ENCODE measurements at places on chromosomes 7 and 10.

GRCh38 chr7:158590181-158590530 lies 2.5 kb upstream of the PTPRN2 start:
- DNase-seq = no peak

- DNase-seq = no peak
These were observed 39.0 kb downstream of the TFPI2 start for GRCh38 chr7:93851536-93851935.

DNA sequence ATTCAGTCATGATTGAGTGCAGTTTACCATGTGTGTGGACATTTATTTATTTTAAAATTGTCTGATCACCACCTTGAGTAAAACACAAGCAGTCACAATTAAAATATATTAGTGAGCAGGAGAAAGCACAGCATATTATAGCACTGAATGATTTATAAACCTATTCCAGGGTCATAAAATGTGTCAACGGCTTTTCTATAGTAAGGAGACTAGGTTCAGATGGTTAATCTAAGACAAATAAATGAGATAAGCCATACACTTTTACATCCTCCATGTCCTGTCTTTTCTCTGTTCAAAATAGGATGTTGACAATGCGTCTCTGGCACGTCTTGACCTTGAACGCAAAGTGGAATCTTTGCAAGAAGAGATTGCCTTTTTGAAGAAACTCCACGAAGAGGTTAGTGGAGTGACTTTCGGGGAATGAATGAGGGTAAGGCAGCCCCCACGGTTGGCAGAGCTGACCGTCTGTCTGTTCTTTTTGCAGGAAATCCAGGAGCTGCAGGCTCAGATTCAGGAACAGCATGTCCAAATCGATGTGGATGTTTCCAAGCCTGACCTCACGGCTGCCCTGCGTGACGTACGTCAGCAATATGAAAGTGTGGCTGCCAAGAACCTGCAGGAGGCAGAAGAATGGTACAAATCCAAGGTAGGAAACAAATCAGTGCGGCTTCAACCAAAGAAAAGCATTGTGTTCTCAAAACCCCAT lies 5.4 kb downstream of the VIM start:
- DNase-seq = peak; percentile 18

DNA sequence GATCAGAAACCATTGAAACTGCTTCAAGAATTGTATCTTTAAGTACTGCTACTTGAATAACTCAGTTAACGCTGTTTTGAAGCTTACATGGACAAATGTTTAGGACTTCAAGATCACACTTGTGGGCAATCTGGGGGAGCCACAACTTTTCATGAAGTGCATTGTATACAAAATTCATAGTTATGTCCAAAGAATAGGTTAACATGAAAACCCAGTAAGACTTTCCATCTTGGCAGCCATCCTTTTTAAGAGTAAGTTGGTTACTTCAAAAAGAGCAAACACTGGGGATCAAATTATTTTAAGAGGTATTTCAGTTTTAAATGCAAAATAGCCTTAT lies 14.7 kb downstream of the HNRNPA2B1 start:
- DNase-seq = no peak

- DNase-seq = no peak
These were observed 139.5 kb upstream of the CHRM2 start for GRCh38 chr7:136728945-136729344.

DNA sequence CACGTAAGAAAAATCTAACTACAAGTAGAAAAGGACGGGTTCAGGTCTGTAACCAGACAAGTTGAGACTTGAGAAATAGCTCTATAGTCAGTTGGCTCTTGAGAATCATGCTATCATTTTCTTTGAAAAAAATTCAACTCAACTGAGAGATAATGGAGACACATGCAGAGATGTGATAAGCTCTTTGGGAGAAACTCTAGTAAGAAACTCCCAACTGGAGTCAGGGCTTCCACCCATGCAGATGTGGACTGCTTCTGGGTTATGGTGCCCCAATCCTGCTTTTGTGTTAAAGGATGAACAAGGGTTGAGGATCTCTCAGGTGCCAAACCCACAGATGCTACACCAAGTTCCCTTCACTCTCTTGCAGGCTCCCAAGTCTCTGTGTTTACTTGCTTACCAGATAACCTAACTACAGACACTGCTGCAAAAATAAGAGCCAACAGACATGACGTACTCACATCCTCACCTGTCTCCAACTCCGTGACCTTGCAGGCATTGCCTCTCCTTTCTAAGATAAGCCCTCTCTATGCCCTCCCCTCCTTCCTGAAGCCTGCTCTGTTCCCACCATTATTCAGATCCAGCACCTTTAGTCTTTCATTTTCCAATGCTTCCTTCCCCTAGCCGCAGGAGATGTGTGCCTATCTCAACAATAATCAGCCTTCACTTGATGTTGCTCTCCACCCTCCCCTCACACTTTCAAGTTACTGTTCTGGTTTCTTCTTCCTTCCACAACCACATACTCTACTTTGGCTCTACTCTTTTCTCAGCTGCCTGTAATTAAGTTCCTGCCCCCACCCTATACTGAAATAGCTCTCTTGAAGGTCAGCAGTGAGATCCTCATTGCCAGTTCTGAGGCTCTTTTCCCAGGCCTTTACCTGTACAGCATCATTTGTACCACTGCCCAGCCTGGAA lies 130.0 kb downstream of the ICA1 start:
- DNase-seq = peak; percentile 69

GRCh38 chr10:126454045-126454751 lies 65.9 kb upstream of the ADAM12 start:
- DNase-seq = no peak

- no peak for DNase-seq
These were observed 51.5 kb downstream of the TCERG1L start for GRCh38 chr10:131260031-131260430.

- no peak for DNase-seq
These were observed 32.3 kb downstream of the SMURF1 start for GRCh38 chr7:99111591-99111990.
